Heart right ventricle (tissue), 16 donors: ENCODE measurements at places on chromosomes 6 and 20. TPM values are rescaled to one million over a fixed set of nuclear protein-coding genes. Genes with fewer than 3 reads are reported as not detected.

DNA sequence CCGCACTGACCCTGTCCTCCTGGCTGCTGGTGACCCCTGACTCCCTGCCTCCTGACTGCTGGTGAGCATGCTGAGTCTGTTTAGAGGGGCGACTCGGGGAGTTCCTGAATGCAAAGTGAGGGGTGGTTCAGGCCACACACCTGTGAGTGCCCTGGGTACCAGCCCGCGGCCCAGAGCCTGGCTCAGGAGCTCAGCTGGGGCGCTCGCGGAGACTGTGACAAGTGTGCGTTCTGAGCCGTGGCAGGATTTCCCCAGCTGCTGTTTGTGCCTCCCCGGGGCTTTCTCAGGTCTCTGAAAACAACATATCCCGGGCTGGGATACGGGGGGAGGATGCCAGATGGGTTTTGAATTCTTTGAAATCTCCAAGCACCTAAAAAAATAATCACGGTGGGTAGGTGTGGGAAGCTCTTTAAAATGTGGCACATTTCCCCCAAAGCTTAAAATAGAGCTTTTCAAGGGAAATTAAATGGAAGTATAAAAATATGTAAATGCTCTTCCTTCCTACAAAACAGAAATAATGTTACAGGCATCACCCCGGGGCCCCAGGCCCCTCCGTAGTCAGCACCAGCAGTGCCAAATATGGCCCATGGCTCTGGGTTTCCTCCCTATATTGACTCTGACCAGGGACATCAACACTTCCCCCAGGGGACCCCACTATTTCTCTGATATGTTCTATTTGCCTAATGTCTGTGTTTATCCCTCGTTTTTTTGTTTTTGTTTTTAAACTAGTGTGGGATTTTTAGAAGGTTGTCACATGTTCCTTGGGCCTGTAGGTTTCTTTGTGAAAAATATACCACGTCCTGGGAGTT lies 49.9 kb upstream of the TAGAP start:
- no peak overlapping the region for H3K4me3 ChIP-seq
- peaks cover 24% of the 10 kb centered on the region for H3K4me1 ChIP-seq
- no peaks in the 10 kb centered on the region for H3K27me3 ChIP-seq
- no peak overlapping the region for H3K27ac ChIP-seq
- no peak for DNase-seq

DNA sequence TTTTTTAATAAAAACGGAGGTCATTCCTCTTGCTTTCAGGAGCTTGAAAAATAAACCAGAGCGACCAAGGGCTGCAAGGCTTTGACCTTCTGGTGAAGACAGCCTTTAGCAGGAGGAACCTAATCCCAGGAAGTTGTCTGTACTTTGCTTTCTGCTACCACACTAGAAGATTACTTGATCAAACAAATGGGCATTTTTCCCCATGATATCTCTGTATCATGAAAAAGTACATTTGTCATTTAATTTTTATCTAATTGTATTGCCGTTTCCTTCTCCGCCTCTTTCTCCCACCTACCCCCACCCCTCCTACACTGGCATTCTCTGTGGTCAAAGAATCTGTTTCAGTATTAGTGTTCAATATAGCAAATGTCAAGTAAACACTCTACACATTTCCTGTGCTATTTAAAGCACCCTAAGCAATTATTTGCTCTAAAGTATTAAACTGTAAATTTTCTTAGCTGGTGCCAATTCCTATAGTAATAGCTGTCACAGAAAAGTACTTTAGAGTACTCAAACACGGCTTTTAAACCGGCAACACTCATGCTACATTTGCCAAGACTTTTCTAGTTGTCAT lies 29.7 kb downstream of the ATXN1 start:
- H3K27me3 ChIP-seq: no peaks in the 10 kb centered on the region
- no peak overlapping the region for H3K4me3 ChIP-seq
- H3K36me3 ChIP-seq: peaks cover 6% of the 10 kb centered on the region
- peaks cover 12% of the 10 kb centered on the region for H3K4me1 ChIP-seq
- DNase-seq: no peak

GRCh38 chr6:84775751-84776150 lies 11.4 kb upstream of the TBX18 start:
- H3K27me3 ChIP-seq: peaks cover 73% of the 10 kb centered on the region
- H3K27ac ChIP-seq: no peak overlapping the region
- peaks cover 12% of the 10 kb centered on the region for H3K4me1 ChIP-seq
- no peak overlapping the region for H3K4me3 ChIP-seq
- H3K36me3 ChIP-seq: no peaks in the 10 kb centered on the region

- no peaks in the 10 kb centered on the region for H3K4me1 ChIP-seq
- H3K27ac ChIP-seq: no peak overlapping the region
- no peaks in the 10 kb centered on the region for H3K36me3 ChIP-seq
- DNase-seq: no peak
Measured at GRCh38 chr6:21898107-21898796, 304.7 kb downstream of the SOX4 start.

DNA sequence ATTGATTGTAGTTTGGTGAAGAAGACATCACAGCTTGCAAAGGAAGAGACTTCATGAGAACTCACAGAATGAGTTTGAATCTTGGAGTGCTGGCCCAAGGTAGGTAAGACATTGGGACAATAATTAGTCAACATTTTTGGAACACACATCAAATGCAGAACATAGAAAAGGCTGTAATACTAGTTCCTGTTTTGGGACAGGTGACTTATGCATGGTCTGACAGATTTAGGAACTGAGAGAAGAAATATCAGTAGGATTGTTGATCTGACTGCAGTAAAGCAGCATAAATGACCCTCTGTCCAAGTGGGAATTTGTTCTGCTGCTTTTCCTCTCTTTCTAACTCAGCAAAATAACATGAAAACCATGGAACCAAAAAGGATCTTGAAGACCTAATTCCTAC lies 102.3 kb upstream of the MAP3K7 start:
- H3K27me3 ChIP-seq: no peaks in the 10 kb centered on the region
- H3K4me3 ChIP-seq: no peak overlapping the region
- no peaks in the 10 kb centered on the region for H3K4me1 ChIP-seq
- no peak for DNase-seq

GRCh38 chr6:154382740-154383139 lies 26.1 kb upstream of the IPCEF1 start:
- no peaks in the 10 kb centered on the region for H3K36me3 ChIP-seq
- H3K27ac ChIP-seq: no peak overlapping the region

ECT2L gene
- 1.5 TPM for total RNA-seq

CHMP4B gene
- total RNA-seq: 112 TPM

SERPINB1 gene
- total RNA-seq: 21.4 TPM

SLPI gene
- total RNA-seq: not detected
